Activated CD8-positive, alpha-beta memory T cell treated with anti-CD3 and anti-CD28 coated beads for 24 hours (primary cell): ENCODE measurements at places on chromosomes 3 and 15.
A peak's percentile ranks its signal among the peaks of the same experiment; 100 is the strongest.

DNA sequence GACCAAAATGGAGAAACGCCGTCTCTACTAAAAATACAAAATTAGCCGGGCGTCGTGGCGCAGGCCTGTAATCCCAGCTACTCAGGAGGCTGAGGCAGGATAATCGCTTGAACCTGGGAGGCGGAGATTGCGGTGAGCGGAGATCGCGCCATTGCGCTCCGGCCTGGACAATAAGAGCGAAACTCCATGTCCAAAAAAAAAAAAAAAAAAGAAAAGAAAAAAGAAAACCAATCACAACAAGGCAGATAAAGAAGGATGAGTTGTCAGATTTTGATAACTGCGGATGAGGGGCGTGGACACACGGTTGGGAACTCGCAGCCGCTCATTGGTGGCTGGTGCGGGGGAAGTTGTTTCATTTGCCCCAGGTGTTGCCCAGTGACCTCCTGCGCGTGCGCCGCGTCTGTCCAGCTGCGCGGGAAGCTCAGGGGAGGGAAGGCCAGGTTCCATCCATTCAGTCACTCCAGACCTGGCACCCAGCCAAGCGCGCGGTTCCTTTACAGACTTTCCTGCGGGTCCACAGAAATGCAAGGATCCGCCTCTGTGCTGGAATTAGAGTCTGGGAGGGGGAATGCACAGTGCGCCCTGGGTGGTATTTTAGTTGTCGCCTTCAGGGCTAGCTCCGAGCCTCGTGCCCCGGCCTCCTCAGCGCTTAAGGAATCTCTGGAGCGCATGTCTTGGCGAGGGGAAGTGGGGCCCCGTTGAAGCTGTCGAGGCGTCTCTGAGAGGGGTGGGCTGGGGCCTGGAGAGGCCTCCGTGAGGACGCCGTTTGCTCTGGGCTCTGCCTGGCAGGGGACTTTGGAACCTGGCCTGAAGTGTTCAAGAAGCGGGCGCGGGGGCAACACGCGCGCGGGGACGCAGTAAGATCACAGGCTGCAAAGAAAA, 708 bp upstream of the GCHFR start:
- peak; percentile 76 for DNase-seq

GRCh38 chr3:54853573-54854404, 74.1 kb downstream of the LRTM1 start:
- peak; percentile 65 for DNase-seq

DNA sequence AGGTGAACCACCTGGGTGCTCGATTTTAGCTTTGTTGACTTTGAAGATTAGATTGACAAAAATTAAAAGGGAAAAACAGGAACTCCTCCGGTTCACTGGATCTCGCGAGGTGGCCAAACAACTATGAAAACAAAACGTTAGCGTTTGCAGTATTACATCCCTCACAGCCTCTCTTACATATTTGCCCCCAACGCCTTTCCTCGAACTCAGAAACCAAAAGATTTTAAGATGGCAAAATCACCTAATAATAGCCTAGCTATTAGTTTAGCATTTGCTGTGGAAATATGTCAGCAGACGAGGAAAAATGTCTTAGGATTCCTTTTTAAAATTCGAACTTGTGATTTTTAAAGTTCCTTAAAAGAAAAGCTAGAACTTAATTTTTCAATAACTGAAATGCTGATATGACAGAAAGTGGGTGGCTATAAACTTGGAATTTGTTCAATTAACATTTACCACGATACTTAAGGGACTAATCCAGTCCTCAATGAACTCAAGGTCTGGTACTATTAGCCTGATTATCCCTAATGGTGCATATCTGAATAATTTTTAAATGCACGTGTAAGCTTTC, 491 bp upstream of the SENP7 start:
- DNase-seq: no peak

GRCh38 chr15:29411299-29411698, 141.7 kb upstream of the NSMCE3 start:
- DNase-seq: no peak

DNA sequence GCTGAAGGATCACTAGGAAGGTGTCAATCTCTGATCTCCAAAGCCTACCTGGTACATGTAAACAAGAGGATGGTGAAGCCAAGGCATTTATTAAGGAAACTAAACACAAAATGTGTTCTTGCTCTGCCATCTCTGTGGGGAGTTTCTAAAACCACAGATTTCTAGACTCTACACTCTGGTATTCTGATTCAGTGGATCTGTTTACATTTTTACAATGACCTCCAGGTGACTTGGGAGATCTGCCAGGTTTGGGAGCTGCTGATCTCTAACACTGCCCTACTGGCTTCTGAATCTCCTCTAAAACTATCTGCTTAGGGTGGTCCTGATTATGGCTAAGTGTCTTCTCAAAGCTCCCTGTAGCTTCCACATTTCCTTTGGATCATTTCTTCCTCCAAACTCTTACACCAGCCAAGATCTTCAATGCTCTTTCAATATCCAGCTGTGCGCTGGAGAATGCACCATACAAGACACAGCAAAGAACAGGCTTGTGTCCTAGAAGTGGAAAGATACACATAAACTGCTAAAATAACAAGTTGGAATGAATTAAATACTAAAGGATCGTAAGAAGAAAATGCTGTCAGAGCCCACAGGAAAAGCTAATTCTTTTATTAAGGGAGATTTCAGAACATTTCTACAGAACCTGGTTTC, 72.7 kb downstream of the GREM1 start:
- no peak for DNase-seq

- DNase-seq: no peak
Observed at GRCh38 chr15:90869140-90869541, 753 bp downstream of the FURIN start.

DNA sequence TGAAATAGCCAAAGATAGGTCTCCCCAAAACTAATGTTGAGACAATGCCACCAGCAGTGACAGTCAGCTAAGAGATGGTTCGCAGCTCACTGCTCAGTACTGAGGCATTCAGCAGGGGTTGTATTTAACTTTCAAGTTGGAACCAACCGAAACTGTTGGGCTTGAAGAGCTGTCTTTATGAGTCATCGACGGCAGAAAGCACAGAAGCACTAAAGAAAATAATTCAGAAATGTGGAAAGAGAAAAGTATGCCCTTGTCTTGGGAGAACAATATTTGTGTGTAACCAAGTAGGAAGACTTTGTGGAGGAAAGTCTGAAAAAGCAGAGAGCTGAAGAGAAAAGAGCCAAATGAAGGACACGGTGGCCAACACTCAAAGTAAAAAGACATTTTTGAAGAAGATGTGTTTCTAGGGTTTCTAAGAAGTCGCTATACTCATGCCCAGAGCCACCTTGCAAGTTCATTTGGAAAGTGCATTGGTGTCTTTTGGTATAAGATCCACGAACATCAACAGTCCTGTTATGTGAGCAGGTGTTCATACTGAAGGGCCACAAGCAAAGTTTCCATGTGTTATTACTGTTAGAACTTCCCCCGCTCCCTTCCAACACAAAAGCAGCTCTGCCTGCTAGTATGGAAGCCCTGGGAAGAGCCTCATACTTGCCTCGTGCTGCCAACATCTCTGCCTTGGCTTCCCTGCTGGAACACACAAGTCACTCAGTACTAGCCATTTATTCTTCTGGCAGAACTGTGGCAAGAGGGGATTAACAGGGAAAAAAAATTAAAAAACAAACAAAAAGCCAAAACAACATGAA, 4.1 kb upstream of the RARB start:
- no peak for DNase-seq

- no peak for DNase-seq
Observed at GRCh38 chr3:65550137-65550536, 488.6 kb downstream of the MAGI1 start.

- no peak for DNase-seq
Observed at GRCh38 chr3:111723293-111724215, 128.4 kb upstream of the ZBED2 start.

DNA sequence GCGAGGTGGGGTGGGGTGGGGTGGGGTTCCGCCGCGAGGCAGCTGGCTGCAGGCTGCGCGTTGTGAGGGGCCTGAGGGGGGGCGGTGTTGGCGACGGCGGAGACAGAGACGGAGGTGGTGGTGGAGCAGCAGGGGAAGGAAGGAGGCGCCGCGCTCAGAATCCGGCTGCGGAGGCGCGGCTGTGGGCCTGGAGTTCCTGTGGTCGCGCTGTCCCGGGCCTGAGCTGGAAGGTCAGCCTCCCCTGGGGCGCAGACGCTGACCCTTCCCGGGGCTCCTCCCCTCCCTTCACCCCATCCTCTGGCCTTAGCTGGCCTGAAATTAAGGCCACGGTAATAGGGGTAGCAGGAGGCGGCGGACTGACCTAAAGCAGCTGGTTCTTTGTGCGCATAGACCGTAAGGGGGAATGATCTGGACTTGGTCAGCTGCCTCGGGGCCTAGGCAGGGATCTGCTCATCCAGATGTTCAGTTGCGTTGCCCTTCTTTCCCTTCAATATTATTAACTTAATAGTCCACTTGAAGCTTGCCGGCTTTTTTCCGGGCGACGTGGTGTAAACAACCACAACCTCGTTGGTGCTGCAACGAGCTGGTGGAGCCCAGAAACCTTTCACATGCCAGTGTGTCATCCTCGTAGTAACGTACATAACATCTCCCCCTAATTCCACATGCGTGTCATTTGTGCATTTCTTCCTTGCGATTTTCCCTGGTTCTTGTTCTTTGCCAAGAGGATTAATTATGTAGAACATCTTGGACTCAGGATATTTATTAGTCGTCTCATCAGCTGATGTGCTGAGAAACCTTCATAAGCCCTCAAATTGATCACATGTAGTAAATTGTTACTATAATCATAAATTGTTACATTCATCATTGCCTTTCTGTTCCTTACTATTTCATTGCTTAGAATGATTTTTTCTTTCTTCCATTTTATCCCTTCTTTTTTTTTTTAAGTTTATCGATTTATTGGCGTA, 626 bp downstream of the SEC62 start:
- no peak for DNase-seq

DNA sequence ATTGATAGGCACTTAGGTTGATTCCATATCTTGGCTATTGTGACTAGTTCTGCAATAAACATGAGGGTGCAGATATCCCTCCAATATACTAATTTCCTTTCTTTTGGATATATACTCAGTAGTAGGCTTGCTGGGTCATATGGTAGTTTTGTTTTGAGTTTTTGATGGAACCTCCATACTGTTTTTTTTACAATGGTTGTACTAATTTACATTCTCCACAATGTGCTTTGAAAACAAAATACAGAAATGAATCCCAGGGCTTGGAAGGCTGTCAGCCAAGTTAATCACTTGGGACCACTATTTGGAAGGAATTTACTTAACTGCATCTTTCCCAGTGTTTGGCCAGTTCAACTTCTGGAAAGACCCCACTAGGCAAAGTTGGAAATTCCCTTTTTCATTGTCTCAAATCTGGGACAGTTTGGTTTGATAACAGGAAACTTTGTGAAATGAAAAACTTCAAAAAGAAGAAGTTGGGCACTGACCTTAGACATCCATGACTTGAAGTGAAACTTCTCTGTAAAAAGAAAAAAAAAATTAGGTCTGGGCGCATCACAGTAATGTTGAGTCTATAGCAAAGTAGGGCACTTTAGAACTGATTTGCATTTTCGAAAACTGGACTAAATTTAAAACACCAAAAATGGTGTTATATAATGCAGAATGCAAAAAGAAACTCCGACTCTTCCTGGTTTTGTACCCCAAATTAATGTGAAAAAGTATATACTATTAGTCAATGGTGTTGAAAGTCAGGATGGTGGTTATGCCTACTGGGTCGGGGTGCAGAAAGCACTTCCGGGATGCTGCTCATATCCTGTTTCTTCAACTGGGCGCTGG, 6.0 kb downstream of the CTSH start:
- no peak for DNase-seq

DNA sequence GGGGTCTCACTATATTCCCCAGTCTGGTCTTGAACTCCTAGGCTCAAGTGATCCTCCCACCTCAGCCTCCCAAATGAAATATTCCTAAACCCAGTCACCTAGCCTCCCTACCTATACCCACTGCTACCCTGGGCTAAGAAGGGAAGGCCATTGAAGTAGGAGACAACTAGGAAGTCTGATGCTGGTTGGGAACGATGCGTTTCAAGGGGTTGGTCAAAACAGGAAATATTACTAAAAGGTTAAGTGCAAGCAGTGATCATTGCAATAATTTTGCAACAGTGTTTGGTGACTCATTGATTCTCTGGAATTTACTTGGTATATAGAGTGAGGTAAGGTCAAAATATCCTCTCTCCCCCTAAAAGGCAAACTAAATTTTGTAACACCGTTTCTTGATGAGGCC, 4.6 kb upstream of the UQCRC1 start:
- no peak for DNase-seq

GRCh38 chr3:189794518-189794917, 163.3 kb downstream of the TP63 start:
- DNase-seq: no peak

GRCh38 chr3:85102781-85103180, 144.0 kb downstream of the CADM2 start:
- no peak for DNase-seq

- DNase-seq: no peak
Observed at GRCh38 chr3:171123915-171124314, 97.4 kb upstream of the SLC2A2 start.

DNA sequence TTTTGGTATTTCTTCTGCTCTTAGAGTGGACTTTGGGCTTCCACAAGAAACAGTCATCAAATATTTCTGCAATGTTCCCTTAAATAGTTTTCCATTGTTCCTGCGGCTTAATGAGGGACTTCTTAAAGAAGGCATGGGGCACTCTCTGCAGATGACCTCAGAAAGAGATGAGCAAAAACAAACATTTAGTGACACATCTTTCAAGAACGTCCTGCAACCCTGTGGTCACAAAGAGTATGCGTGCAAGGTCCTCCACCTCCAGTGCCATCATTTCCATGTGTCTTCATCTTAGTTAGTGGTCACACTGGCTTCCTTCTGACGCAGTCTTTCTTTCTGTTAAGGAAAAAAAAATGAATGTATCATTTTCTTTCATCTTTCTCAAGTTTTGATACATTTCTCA, 56.2 kb downstream of the GREM1 start:
- DNase-seq: no peak

DNA sequence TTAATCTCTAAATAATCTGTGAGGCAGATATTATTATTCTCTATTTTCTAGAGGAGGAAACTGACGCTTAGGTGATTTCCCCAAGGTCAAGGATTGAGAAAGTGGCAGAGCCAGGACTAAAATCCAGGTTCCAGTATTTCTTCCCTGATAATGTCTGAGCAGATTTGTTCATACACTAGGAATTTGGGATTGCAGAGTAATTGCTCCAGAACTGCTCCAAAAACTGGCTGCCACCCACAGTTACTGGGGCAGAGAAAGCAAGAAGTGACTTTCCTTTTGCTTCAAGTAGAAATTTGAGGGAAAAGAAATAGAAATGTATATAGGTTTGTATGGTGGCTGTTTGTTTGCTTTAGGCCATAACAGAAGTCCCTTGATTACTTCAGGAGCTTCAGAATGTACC, 60.6 kb downstream of the SLC12A8 start:
- DNase-seq: no peak

GRCh38 chr3:77491961-77492360, 452.1 kb downstream of the ROBO2 start:
- DNase-seq: no peak
